ENCODE measurements at places on chromosomes 5 and 9.
A peak's percentile ranks its signal among the peaks of the same experiment; 100 is the strongest.

DNA sequence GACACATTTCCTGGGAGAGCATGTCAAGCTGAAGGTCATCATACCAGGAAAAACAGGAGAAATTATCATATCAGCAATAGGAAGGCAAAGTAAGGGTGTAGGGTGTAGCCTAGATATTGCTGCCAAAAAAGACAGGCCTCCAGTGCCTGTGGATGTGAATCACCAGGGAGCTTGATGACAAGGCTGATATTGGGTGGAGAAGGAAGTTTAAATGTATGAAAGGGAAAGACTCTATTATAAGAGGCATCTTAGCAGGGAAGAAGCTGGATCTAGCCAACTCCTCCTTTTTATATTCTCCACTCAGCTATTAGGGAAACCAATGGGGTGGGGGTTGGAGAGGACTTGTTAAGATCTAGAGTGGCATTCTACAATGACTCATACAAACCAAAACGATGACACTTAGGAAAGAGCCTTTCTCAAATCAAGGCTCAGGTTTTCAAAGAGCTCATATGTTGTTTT, 13.4 kb upstream of the TXNDC8 start:
- DNase-seq = peak; percentile 65

DNA sequence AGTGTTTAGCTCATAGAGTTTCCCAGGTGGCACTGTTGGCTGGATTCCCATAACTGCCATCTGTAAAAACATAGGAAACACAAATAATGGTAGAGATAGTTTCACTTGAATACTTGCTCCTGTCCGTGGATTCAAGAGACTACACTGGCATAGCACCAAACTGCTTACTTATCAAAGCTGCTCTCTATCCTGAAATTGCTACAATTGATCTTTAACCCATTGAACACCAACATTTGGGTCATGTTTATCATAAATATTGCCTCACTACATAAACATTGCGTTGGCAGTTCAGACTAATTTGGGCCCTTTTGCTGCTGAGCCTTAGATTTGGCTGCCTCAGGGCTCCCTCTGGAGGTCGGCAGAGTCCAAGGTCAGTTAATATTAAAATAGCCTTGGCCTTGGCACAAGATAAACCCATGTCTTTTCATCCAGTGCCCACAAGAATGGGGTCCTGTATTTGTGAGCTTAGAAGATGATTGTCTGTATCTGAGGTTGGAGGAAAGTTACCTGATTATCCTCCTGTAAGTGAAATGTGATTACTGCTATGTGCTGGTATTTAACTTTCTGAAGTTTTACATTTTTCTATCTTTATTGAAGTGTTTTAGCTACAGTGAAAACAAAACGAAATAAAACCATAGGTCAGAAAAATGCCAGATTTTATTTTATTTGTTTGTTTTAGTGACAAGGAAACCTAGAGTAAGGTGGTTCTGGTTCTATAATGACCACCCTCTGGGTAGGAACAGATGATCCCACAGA, 4.0 kb upstream of the RANBP3L start:
- peak; percentile 33 for DNase-seq

- DNase-seq = no peak
Observed at GRCh38 chr5:126376443-126376842, 46.8 kb upstream of the GRAMD2B start.

- DNase-seq = no peak
Observed at GRCh38 chr9:100597236-100597635, 19.4 kb downstream of the CAVIN4 start.

GRCh38 chr5:80128141-80128540, 93.0 kb downstream of the THBS4 start:
- DNase-seq = no peak

DNA sequence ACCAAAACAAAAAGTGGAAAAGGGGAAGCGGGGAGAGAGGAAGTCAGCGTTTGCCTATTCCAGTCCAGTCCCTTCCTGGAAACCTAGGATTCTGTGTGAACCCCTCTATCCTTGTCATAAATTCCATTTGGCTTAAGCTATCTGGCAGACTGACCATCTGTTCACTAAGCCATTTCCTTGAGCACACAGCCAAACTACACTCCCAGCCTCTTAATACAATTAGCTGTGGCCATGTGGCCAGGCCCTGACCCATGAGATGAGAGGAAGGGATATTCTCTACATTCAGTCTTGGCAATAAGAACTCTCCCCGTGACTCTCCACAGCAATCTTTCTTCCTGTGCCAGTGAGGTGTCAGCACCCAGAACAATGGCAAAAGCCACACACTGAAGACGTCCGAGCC, 424.8 kb downstream of the TLE1 start:
- DNase-seq = peak; percentile 16

DNA sequence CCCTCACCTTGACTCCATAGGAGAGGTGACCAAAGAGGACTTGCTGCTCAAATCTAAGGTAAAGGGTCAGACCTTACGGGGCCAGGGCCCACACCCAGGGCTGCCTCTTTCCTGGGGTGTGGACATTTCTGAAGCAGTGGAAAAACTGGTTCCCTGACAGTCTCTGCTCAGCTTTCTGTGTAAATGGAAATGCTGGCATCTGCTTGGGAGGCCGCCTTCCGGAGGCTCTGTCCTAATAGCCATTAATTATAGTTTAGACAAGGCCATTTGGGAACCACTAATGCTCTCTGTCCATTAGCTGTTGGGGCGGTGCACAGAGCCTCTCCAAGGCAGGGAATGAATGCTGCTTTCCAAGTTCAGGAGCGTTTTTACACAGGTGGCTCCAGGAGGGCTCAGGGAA, 17.3 kb downstream of the USP20 start:
- no peak for DNase-seq

DNA sequence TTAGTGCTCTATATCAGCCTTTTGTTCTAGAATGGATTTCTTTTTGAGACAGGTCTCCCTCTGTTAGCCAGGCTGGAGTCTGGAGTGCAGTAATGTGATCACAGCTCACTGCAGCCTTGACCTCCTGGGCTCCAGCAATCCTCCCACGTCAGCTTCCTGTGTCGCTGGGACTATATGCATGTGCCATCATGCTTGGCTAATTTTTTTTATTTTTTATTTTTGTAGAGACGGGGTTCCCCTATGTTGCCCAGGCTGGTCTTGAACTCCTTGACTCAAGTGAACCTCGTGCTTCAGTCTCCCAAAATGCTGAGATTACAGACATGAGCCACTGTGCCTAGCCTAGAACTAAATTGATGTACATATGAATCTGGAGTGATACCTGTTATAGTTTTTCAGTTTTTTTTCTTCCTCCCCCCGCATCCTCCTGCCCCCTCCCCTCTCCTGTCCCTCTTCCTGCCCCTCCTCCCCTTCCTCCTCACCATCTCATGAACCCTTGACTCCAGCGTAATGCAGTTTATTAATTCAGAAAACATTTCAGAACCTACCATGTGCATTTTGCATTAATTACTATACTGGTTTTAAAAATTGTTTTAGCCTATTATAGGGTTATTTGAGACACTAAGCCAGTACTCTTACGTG, 37.4 kb upstream of the TNFAIP8 start:
- DNase-seq = no peak

DNA sequence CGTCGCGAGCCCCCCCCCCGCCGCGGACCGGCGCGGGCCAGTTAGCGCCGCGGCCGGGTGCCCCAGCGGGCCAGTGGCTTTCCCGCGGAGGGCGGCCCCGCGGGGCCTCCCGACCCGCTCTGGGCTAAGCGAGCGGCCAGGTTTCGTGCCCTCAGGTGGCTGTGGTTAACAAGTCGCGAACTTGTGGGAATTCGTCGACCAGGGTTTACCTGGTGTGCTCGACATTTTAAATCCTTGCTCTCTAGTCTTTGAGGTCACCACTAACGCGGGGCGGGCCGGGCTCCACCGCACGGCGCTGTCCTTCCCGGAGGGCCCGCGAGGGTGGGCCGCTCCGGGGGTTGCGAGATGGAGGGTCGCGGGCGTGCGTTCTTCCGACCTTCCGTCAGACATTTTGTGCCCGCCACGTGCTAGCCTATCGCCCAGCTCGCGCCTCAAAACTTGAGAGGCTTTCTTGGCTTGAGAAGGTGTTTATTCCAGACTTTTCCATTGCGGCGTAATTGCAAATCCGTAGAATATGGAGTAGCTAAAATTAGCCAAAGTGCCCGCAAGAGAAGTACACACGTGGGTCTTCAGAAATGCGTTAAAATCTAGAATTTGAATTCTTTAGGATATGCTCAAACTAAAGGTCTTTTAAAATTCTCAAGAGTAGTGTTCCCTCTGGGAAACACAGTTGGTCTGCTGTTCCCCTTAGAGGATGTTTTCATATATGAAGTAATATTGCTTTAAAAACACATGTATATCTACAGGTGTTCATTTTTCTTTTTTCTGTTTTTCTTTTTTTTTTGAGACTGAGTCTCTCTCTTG, 2.1 kb downstream of the ANP32B start:
- no peak for DNase-seq

DNA sequence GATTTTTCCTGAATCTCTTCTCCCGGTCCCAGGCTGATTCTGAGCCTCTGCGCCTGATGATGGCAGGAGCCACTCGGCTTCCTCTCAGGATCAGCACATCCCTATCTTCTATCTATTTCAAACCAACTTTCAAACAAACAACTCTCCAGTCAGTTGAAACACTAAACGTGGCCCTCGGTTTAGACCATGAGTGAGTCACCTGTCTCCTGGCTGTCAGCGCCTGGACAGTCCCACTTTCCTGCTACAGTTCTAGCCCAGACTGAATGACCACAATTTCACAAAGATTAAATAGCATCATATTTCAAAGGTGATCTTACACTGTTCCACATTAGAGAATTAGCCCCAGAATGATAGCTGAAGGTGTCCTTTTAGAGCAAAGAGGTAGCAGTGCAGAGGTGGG, 6.2 kb downstream of the SLC6A19 start:
- no peak for DNase-seq

DNA sequence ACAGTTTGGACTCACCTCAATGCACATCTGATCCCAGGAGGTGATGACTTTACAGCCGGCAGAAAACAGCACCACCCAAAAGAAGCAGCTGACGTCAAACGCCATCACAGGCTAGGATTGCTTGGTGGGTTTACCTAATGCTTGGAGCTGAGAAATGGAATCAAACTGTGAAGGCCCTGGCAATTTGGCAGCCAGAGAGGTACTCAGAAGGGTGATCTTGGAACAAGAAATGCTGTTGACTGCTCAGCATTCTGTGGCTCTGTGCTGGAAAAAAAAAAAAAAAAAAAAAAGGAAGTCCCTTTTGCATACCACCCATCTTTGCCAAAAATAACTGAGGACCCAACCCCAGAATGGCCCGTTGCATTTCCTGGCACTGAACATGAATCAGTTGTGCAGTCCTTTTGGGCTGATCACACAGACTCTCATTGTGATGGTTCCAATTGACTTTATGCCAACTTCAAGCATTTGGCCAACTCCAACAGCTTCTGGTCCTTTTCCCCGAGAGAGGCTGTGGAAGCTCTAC, at the start of gene CD180:
Gene CD180, minus strand, starts transcription at position 263 of the 523 bp plus-strand sequence. Its CDS starts 158 bp downstream, at position 105.
- no peak for DNase-seq

- no peak for DNase-seq
Observed at GRCh38 chr5:160312134-160312959, at the start of gene CCNJL. Gene CCNJL, minus strand, starts transcription at chr5:160312564. Its CDS starts 641 bp downstream, at chr5:160311923.

- DNase-seq = no peak
Observed at GRCh38 chr5:25020454-25020853, 375.7 kb upstream of the CDH10 start.

- no peak for DNase-seq
Observed at GRCh38 chr5:159518371-159518770, 188.1 kb upstream of the IL12B start.

GRCh38 chr9:71273613-71274012, 152.2 kb upstream of the TRPM3 start:
- DNase-seq = no peak

- DNase-seq = no peak
Observed at GRCh38 chr5:118371973-118372831, 616.1 kb downstream of the DTWD2 start.

GRCh38 chr9:69472101-69472620, 147.1 kb downstream of the ENTREP1 start:
- DNase-seq = no peak

GRCh38 chr9:101115102-101115501, 86.6 kb downstream of the PLPPR1 start:
- no peak for DNase-seq

GRCh38 chr9:121237916-121238315, 30.0 kb upstream of the GSN start:
- DNase-seq = no peak

GRCh38 chr5:168184103-168184502, 107.3 kb upstream of the WWC1 start:
- DNase-seq = no peak

DNA sequence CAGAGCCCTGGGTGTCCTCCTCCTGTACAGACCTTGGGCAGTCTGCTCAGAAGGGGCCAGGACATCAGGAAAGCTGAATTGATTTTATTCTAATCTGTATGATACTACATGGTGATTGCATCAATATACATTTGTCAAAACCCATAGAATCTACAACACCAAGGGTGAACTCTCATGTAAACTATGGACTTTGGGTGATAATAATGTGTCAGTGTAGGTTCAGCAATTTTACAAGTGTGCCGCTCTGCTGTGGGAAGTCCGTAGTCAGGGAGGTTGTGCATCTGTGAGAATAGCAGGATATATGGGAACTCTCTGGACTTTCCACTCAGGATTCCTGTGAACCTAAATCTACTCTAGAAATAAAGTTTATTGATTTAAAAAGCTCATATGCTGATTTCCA, 155.3 kb upstream of the NFIL3 start:
- DNase-seq = no peak

DNA sequence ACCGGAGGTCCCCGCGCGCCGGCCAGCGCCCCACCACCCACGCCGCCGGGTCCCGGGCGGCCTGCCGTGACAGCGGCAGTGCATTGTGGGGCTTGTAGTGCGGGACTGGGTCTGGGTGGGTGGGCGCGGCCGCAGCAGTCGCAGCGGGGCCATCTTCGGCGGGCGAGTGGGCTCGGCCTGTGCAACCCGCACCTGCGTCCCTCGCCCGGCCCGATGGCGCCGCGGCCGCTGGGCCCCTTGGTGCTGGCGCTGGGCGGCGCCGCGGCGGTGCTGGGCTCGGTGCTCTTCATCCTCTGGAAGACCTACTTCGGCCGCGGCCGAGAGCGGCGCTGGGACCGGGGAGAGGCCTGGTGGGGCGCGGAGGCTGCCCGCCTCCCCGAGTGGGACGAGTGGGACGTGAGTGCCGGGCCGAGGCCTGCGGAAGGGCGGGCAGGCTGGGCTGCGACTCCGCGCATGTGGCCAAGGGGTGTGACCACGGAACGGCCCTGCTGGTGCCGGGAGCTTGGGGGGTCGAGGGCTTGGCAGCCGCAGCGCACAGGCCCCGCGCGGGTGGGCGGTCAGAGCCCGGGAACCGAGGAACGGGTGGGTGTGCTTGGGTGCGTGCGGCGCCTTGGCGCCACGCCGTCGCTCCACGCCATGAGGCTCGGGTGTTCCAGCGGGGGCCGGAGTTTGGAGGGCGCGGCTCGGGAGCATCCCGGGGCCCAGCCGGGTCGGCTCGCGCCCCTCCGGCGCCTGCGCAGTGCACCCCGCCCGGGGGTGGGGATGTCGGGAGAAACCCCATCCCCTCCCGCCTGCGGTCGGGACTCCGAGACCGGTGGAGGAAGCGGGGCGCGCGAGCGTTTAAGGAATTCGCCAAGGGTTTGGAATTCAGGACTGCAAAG, at the start of gene ARL10:
Gene ARL10, plus strand, starts transcription at position 137 of the 881 bp plus-strand sequence. Its CDS starts 77 bp downstream, at position 214.
- DNase-seq = no peak

DNA sequence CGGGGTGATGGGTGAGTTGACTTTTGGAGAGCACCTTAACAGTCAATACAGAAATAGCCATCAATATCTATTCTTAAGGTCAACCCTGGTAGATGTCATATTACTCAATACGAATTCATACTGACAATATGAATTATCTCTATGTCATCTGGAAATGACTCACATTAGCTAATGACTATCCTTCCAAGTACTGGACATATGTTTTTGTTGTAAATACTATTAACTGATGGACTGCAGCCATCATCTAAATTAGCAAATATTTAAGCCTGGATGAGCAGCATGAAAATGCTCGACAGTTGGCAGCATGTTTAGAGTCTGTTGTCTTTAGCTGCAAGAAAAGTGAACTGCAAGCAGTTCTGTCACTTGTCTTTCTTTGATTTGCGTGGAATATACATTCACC, 19.6 kb upstream of the ISOC1 start:
- no peak for DNase-seq
